ENCODE measurements at places on chromosomes 2 and 18. TPM values are rescaled to one million over a fixed set of nuclear protein-coding genes. Genes with fewer than 3 reads are reported as not detected.

The AUP1 gene
- polyA plus RNA-seq, result 322 TPM

The BOK gene
- not detected for polyA plus RNA-seq

The LANCL1 gene
- polyA plus RNA-seq, result 2.9 TPM

DNA sequence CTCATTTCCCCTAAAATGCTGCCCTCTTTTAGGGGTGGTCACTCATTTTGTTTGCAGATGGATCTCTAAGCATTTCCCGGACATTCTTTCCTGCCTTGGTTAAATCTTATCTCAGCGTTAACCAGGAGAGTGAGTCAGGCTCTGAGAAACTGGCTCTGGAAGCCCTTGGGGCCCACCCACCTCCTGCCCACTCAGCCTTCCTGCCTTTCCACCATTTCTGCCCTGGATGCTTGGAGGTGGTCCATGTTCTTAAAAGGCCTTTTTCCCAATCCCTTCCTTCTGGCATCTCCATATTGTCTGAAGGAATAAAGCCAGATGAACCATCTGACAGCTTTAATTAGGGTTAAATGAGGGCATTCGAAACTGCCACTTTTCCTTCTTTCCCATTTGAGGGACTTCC is 9.5 kb downstream of the HK2 start:
- DNase-seq, result no peak
- no peaks in the 10 kb centered on the region for H3K27me3 ChIP-seq
- peaks cover 15% of the 10 kb centered on the region for H3K36me3 ChIP-seq
- peaks cover 92% of the 10 kb centered on the region for H3K4me1 ChIP-seq

DNA sequence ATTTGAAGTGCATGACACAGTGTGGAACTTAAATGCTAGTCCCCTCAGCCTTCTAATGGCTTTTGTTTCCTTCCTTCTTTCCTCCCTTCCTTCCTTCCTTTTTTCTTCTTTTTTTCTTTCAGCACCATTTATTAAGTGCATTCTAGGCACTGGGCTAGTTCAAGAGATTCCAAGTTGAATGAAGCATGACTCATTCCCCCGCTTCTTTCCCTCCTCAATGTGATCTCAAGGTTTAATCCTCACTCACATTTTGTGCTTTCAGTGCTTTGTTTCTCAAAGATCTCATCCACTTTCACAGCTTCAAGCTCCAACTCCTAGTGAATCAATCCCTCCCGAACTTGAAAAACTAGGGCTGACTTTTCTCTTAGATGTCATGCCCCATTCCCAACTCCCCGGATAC is 90.1 kb downstream of the LBH start:
- no peak overlapping the region for H3K27ac ChIP-seq
- no peaks in the 10 kb centered on the region for H3K4me1 ChIP-seq
- H3K36me3 ChIP-seq, result no peaks in the 10 kb centered on the region

GRCh38 chr2:37919631-37920032 is 5.5 kb upstream of the RMDN2 start:
- peaks cover 13% of the 10 kb centered on the region for H3K4me1 ChIP-seq
- H3K36me3 ChIP-seq, result no peaks in the 10 kb centered on the region
- H3K4me3 ChIP-seq, result no peak overlapping the region
- H3K27me3 ChIP-seq, result no peaks in the 10 kb centered on the region

DNA sequence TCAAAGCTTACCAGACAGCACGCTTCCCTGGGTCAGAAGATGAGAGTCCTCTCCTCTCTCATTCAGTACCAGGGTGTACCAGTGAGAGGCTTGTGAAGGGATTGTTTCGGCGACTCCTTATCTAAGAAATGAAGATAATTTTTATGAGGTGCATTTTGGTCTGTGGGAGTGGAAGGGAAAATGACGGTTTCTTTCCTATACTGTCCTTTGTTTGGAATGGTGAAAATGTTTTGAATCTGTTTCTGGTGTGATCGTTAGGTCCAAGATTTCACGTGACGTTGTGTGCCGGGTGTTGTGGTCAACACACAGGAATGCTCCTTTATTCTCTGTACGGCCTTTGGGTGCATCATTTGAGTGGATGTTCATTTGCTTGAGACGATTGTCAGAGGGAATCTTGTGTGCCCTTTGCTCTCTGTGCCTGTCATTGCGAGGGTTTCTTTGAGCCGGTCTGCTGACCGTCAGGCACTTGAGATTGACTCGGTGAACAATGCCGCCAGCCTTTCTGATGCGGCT is 183.5 kb downstream of the AGAP1 start:
- no peak overlapping the region for H3K27ac ChIP-seq
- no peaks in the 10 kb centered on the region for H3K4me1 ChIP-seq
- H3K27me3 ChIP-seq, result peaks cover 16% of the 10 kb centered on the region
- DNase-seq, result no peak
- H3K4me3 ChIP-seq, result no peak overlapping the region
- H3K36me3 ChIP-seq, result no peaks in the 10 kb centered on the region

DNA sequence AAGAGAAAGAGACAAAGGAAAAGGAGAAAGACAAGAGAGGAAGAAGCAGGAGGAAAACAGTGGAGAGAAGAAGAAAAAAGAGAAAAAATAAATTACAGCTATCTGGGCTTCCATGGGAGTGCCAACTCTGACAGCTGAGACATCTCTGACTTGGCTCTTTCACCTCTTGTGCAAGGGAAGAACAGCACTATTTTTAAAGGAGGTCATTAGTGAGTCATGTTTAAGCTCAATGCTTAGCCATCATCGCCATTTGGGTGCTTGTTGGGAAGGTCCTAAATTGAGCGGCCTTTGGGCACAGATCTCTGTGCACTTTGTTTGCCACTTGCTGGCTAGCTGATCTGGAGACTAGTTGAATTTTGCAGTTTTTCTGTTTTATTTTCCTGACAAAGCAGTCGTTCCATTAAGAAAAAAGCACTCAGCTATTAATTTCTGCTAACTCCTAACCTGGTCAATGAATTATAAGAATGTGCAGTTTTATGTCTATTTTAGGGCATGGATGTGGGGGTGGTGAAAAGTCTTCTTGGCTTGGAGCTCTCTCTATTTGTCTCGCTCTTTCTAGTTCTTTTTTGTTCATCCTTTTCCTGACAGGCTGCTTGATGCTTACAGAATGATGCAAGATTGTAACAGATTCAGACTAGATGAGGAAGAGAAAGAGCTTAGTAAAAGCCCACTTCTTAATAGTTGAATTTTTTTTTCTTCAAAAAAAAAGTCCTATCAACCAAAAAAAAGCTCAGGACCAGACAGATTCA is 231.5 kb downstream of the SLC8A1 start:
- no peaks in the 10 kb centered on the region for H3K27me3 ChIP-seq
- no peak overlapping the region for H3K4me3 ChIP-seq
- H3K27ac ChIP-seq, result peak overlapping the region; percentile 20
- H3K4me1 ChIP-seq, result peaks cover 23% of the 10 kb centered on the region
- peak; percentile 63 for DNase-seq

DNA sequence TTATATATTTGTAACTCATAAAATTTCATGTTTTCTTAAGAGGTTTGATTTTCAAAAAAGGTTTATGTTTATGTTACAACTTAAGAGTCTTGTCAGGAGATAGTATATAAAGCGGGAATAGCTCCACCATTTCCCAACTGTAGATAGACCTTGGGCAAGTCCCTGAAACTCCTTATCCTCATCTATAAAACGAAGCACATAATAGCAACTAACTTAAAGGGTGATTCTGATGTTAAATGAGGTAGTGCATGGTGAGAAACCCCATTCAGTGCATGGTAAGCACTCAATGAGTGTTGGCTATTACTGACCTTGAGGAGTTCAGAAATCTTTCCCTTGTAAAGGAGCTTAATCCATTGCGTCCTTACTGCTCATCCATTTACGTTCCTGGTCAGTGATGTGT is 34.1 kb downstream of the KCTD18 start:
- H3K27me3 ChIP-seq, result no peaks in the 10 kb centered on the region
- peaks cover 13% of the 10 kb centered on the region for H3K36me3 ChIP-seq
- no peaks in the 10 kb centered on the region for H3K4me1 ChIP-seq
- no peak overlapping the region for H3K4me3 ChIP-seq
- no peak for DNase-seq
- no peak overlapping the region for H3K27ac ChIP-seq

DNA sequence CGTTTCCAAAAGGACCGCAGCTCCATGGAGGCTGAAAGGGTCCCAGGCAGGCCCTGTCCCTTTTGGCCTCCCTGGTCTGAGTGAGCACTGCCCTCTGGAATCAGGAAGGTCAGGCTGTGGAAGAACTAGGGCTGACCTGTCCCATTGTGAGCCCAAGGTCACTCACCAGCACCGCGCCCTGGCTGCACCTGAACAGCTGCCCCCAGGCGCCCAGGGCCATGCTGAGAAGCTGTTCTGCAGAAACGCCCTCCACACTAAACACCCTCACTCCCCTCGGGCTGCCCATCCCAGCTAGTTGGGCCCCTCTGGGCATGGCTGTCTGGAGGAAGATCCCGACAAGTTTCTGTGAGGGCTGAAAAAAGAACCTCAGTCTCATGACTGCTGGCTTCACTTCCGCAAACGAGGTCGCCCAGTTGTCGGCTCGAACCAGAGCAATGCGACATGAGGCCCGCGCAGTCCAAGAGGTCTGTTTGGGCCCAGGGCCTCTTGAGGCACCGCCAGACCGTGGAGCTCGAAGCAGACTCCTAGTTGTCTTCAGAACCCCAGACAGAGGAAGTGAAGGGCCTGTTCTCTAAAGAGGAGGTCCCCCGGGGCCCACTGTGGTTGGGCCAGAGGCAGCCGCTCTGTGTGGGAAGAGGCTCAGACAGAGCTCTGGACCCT is 64.4 kb downstream of the INPP5D start:
- no peaks in the 10 kb centered on the region for H3K4me1 ChIP-seq
- no peaks in the 10 kb centered on the region for H3K27me3 ChIP-seq
- peak; percentile 18 for DNase-seq

DNA sequence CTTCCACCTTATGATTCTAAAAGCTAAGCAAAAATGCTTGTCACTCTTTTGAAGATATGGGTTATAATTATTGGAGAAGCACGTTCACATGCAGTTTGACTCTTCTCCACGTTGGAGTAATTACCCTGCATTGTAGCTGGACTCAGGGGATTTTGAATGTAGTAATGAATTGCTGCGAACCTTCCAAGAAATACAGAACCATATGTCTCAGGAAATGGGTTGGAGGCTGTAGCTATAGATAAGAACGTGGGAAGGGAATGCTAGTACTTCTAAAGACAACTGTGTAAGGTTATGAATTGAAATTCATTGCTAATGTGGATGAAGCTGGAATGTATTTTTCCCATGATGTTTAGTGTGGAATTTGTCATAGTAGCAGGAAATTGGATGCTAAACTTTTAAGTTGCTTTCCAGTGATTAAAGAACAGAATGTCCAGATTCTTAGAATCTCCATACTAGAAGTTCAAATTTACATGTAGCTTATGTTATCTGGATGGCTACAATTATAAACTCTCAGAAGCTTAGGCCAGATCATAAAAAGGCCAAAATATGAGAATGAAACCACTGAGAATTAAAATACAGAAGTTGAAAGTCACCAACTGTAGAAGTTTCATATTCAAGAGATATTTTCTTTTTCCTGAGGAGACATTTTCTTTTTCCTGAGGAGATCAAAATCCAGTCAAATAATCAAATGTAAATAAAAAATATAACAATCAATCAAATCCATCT is 27.3 kb upstream of the SPOPL start:
- H3K27ac ChIP-seq, result peak overlapping the region; percentile 66
- H3K4me3 ChIP-seq, result no peak overlapping the region
- no peaks in the 10 kb centered on the region for H3K36me3 ChIP-seq
- H3K4me1 ChIP-seq, result peaks cover 17% of the 10 kb centered on the region
- DNase-seq, result no peak

DNA sequence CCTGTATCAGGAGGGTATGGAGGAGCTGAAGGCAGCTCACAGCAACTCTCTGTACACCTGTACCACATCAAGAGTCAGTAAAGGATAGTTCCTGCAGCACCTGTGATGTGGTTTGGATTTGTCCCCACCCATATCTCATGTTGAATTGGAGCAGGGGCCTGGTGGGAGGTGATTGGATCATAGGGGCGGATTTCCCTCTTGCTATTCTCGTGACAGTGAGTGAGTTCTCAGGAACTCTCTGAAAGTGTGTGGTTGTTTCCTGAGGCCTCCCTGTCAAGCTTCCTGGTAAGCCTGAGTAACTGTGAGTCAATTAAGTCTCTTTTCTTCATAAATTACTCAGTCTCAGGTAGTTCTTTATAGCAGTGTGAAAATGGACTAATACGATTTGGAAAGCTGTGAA is 28.9 kb downstream of the OSBPL1A start:
- no peak overlapping the region for H3K4me3 ChIP-seq
- no peak for DNase-seq
- no peak overlapping the region for H3K27ac ChIP-seq
- peaks cover 89% of the 10 kb centered on the region for H3K36me3 ChIP-seq
- H3K4me1 ChIP-seq, result no peaks in the 10 kb centered on the region
- no peaks in the 10 kb centered on the region for H3K27me3 ChIP-seq

DNA sequence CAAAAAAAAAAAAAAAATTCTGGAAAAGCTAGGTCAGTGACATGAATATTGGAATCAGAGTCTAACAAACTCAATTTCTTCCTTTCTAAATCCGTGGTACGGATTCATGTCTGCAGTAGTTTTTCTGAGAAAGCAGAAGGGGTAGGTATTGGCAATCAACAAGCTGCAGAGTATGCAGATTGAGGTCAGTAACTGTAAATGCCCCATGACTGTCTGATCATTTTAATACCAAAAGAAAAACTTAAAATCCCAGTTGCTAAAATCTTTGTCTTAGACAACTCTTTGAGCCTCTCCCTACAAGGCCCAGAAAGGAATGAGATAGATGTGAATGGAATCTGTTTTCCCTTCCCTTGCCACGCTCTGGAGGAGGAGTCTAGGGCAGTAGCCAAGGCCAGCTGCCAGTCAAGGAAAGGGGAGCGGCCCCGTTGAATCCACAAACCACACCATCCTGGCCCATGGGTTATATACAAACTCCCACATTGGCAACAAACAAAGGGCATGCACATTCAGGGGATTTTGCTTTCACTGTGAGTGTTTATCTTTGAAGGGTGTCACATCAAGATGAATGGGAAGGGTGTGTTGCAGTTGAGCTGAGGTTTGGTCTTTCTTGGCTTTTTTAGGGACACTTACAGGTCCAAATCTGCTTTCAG is 6.1 kb upstream of the CASP8 start:
- H3K4me3 ChIP-seq, result no peak overlapping the region
- peaks cover 41% of the 10 kb centered on the region for H3K4me1 ChIP-seq
- no peaks in the 10 kb centered on the region for H3K36me3 ChIP-seq

GRCh38 chr18:75912829-75913228 is 485.3 kb upstream of the SMIM21 start:
- H3K36me3 ChIP-seq, result no peaks in the 10 kb centered on the region
- H3K27me3 ChIP-seq, result peaks cover 21% of the 10 kb centered on the region
- H3K4me3 ChIP-seq, result no peak overlapping the region

DNA sequence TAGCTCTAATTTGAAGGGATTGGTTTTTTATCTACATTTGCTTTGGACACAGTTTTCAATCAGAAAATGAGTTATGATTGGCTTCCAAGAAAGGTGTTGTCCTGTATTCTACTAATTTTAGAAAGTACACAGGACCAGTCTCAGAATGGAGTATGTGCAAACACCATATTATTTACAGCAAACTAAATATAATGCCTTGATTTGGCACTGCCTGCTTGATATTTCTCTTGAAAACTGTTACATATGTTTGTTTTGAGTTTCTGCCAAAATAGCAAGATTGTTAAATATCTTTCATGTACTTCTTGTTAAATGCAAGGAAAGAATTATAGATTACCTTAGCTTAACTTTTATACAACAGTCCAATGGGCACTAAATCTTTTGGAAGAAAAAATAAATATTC is 694.9 kb downstream of the KCNJ3 start:
- H3K36me3 ChIP-seq, result no peaks in the 10 kb centered on the region
- H3K4me1 ChIP-seq, result no peaks in the 10 kb centered on the region
- no peak overlapping the region for H3K4me3 ChIP-seq
- no peak overlapping the region for H3K27ac ChIP-seq
- H3K27me3 ChIP-seq, result no peaks in the 10 kb centered on the region
